ENCODE measurements at places on chromosomes 7 and 10.

DNA sequence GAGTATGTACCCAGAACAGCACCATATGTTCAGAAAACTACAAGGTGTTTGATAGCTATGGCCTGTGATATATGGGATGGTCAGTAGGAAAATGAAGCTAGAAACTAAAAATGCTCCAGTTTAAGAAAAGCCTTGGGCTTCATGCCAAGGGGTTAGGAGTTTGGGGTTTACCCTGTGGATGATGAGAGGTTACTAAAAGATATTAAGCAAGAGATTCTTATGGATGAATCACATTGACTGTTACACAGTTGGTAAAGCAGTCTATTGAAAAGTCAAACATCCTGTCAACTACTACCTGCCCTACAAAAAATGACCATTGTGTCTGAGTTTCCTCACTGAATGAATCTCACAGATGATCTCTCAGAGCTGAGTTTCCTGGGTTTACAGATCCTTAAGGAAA, 166.2 kb upstream of the INHBA start:
- no peak for DNase-seq

- DNase-seq, result no peak
Measured at GRCh38 chr7:23135755-23136154, 30.2 kb downstream of the KLHL7 start.

DNA sequence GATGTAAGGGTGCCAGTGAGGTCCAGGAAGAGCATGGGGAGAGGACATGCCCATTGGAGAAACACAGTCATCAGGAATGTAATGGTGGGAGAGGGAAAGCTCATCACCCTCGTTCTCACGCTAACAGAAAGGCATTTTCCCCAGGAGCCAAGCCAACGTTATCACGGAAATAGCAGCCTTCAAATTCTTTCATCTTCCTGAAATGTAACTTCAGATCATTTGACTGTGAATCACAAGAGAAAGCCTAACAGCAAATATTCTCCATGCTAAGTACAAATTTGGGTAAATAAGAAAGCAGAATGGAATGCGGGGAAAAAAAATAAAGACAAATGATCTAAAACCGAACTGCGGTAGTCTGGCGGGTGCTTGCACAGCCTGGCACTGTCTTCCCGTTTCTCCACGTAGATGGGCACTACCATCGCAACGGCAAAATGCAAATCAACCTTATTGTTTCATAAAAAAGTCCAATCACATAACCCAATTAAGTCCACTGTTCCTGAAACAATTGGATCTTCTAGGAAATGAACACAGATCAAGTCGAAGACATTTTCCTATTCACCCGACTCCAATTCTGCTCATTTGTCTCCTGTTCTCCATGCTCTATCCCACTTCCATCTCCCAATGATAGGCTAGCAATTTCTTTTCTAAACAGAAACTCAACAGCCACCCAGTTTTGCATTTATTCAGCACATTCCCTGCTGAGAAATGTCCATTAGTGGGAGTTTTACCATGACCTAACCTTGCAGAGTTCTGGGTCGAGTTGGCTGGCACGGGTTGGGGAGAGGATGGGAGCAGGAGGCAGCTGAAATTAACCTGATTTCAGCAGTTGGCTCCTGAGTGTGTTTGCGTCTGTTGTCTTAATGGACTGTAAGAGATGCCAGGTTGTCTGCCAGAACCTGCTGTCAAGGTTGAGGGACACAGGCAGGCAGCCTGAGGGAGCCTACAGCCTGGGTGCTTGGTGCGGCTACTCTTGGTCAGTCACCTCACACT, 74.6 kb upstream of the FRMD4A start:
- no peak for DNase-seq

DNA sequence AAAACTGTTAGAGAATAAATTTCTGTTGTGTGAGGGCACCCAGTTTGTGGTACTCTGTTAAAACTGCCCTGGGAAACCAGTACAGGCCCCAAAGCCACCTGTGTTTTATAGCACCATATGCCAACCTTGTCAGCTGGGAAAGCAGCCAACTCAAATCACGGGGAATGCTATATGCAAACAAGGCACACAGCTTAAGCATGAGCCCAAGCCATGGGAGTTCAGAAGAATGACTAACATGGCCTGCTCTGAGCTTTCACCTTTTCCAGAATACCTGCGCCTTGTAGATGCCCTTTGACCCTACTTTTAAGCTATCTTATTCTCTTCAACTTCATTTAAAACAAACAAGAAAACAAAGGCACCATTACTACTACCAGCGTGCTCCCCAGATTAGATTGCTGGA, 5.5 kb upstream of the SLC25A13 start:
- DNase-seq, result no peak

GRCh38 chr7:90763108-90763507, 167.0 kb downstream of the CDK14 start:
- no peak for DNase-seq

DNA sequence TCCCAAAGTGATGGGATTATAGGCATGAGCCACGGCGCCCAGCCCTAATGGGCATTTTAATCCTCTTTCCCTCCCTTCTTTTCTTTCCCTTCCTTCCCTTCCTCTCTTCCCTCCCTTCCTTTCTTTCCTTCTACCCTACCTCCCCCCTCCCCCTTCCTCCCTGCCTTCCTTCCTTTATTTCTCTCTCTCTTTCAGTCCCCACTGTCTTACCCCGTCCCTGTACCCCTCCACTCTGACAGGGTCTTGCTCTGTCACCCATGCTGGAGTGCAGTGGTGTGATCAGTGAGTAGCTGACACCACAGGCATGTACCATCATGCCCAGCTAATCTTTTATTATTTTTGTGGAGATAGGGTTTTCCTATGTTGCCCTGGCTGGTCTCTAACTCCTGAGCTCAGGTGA, 24.2 kb downstream of the LCOR start:
- DNase-seq, result no peak

GRCh38 chr10:77643795-77644468, 6.3 kb upstream of the KCNMA1 start:
- DNase-seq, result no peak

GRCh38 chr10:99850767-99851340, 68.4 kb downstream of the ABCC2 start:
- no peak for DNase-seq

- DNase-seq, result no peak
Measured at GRCh38 chr10:116146372-116147140, 126.5 kb downstream of the GFRA1 start.

DNA sequence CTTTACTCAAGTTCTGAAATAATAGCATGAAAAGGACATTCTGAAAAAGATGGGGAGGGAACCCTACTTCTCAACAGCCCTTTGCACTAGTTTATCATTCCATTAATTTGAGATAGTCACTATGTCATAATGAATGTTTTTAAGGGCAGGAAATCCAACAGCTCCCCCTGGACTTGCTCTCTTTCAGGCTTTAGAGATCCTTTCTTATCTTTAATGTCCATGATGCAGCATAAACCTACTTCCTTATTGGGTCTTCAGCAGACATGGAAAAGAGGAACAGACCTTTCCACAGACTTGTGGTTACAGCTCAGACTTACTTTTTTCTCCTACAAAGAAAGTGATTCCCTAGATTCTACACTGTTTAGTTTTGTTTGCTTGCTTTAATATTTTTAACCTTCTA, 87.3 kb downstream of the IDE start:
- DNase-seq, result no peak

- no peak for DNase-seq
Measured at GRCh38 chr7:25314094-25314730, 85.9 kb upstream of the NPVF start.

- DNase-seq, result no peak
Measured at GRCh38 chr10:129855836-129856563, 108.1 kb downstream of the EBF3 start.

- no peak for DNase-seq
Measured at GRCh38 chr10:11035301-11035991, 17.8 kb downstream of the CELF2 start.

- no peak for DNase-seq
Measured at GRCh38 chr7:103048833-103049232, 25.8 kb downstream of the FBXL13 start.

- no peak for DNase-seq
Measured at GRCh38 chr7:130397051-130397757, 16.9 kb downstream of the CPA1 start.

GRCh38 chr10:3136336-3136735, 36.2 kb downstream of the PITRM1 start:
- DNase-seq, result no peak

GRCh38 chr10:86130041-86130440, 236.6 kb downstream of the GRID1 start:
- no peak for DNase-seq

GRCh38 chr10:119509909-119510451, 32.5 kb downstream of the RGS10 start:
- DNase-seq, result no peak

GRCh38 chr7:4770886-4771285, 4.5 kb upstream of the AP5Z1 start:
- no peak for DNase-seq

- no peak for DNase-seq
Measured at GRCh38 chr7:80740778-80741545, 102.5 kb downstream of the CD36 start.

GRCh38 chr10:33353334-33353733, 18.9 kb upstream of the NRP1 start:
- no peak for DNase-seq

GRCh38 chr10:25912866-25913265, 21.2 kb upstream of the MYO3A start:
- no peak for DNase-seq

DNA sequence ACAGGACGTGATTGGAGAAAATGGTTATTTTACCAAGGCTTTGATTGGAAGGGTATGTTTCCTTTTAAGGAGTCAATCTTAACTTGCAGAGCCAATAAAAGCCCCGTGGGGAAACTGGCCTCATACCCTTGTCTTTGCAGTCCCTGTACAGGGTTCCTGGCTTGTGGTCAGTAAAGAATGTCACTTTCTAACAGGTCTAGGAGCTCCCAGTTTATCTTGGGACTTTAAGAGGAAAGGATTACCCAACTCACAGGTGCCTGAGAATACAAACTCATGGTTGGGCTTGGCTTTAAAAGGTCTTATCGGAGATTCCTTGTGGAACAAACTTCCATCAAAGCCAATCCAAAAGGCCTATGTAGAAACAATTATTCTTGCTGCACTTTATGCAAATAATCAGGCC, 221.8 kb downstream of the PHF14 start:
- no peak for DNase-seq

DNA sequence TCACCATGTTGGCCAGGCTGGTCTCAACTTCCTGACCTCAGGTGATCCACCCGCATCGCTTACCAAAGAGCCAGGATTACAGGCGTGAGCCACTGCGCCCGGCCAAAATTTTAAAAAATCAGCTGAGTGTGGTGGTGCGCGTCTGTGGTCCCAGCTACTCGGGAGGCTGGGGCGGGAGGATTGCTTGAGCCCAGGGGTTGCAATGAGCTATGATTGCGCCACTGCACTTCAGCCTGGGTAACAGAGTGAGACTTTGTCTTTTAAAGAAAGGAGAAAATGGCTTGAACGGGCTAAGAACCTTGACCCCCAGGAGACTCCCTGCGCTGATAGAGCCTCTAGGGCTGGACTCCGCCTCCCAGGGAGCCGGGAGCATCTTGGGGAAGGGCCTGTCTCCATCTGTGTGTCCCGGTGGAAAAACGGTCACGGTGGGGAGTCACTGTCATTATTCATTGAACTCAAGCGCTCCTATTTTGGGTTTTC, 760 bp upstream of the KCTD7 start:
- no peak for DNase-seq

GRCh38 chr7:84510505-84510904, 315.9 kb upstream of the SEMA3A start:
- DNase-seq, result no peak

DNA sequence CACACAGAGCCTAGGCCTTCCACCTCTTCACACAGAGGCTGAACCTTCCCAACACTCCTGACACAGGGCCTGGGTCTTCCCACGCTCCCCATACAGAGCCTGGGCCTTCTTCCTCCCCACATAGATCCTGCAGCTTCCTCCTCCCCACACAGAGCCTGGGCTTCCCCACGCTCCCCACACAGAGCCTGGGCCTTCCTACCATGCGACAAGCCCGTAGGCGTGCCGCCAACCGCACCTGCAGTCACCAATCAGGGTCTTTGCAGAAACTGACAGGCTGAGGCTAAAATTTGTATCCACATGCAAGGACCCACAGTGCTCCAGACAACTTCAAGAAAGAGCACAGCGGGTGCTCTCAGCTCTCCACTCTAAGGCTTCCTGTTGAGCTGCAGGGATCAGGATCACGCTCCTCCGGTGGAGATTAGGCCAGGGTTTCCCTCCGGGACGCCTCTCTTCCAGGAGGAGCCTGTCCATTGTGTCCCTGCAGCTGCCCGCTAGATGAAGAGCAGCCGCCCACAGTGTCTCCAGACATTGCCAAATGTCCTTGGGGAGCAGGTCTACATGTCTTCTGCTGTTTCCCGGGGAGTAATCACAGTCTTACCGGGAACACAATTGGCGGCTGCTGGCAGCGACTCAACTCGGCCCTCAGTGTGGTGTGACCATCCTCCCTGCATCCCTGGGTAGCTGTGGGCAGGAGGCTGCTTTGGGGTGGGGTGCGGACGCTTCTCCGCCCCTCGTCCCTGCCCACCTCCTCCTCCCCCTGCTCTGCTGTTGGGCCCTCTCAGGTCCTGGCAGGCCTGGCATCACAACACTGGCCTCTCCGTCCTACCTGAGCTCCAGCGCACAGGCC, 9.7 kb downstream of the CFAP46 start:
- no peak for DNase-seq

GRCh38 chr7:36228039-36228438, 75.0 kb downstream of the EEPD1 start:
- no peak for DNase-seq

GRCh38 chr7:28301148-28301641, 111.1 kb upstream of the CREB5 start:
- DNase-seq, result no peak
